HS-27A (cell line): ENCODE measurements at places on chromosomes 7 and 10.

DNA sequence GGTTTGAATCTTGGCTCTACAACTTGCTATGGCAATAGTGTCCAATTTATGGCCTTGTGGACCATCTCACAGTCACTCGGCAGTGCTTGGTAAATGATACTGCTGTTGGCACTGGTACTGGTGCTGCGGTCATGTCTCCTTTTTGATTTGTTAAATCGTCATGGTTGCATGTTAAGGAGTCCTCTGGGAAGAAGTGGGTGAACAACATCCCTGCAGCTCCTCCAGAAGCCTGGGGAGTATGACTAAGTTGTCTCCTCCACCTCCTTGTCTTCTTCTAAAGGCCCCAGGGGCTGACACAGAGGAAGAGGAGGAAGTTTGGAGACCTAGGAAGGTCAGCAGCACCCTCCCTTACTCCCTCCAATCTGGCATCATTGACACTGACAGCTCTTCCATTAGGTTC lies 8.5 kb downstream of the ITPRIP start:
- no peak for DNase-seq

DNA sequence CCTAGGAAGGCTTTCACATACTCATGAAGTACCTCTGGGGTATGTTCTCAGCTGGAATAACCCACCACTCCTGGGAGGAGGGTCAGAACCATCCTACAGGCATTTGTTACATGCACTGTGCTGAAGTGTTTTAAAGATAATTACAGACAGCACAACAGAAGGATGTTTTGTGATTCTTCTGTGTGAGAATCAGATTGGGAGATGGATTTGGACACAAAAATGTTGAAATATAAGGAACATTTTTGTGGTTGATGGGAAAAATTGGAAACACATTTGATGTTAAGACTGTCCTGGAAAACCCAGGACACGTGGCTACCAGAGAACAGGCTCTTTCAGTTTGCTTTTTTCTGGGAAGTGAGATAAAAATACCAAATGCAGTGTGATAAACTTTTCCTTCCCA lies 61.4 kb downstream of the BICC1 start:
- no peak for DNase-seq

- no peak for DNase-seq
These were observed 534.1 kb downstream of the ANKRD7 start for GRCh38 chr7:118758582-118758981.

DNA sequence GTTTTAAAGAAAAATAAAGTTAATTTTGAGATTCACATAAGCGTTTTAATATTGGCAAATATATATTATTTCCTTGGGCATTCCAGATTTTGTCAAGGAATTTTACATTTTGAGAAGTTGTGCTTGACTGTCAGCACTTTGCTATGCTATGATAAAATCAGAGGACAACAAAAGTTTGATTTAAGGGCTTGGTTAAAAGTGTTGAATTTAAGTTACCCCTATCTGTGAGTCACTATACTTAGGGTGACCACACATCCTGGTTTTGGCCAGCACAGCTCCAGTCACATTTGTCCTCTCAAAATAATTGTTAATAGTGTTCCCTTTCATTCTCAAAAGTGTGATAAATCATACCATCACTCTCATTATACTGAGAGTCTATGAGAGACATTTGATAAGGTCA lies 34.2 kb upstream of the ANK3 start:
- DNase-seq: no peak

DNA sequence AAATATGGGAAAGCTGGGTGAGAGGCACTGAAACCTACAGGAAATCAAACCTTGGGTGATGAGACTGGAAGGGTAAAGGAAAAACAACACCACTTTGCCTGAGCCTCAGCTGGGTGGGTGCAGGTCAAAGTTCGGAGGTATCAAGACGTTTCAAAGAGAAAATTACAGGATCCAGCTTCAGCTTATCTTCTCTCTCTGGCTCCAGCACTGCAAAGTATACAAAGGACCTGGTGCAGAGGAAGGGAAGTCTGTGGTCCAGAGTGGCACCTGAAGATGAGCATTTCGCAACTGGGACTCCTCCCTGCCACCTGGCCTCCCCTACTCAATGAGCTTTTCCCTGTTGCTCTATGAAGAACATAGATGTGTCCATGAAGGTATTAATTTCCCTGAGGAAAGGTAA lies 6.4 kb upstream of the FXYD4 start:
- no peak for DNase-seq

DNA sequence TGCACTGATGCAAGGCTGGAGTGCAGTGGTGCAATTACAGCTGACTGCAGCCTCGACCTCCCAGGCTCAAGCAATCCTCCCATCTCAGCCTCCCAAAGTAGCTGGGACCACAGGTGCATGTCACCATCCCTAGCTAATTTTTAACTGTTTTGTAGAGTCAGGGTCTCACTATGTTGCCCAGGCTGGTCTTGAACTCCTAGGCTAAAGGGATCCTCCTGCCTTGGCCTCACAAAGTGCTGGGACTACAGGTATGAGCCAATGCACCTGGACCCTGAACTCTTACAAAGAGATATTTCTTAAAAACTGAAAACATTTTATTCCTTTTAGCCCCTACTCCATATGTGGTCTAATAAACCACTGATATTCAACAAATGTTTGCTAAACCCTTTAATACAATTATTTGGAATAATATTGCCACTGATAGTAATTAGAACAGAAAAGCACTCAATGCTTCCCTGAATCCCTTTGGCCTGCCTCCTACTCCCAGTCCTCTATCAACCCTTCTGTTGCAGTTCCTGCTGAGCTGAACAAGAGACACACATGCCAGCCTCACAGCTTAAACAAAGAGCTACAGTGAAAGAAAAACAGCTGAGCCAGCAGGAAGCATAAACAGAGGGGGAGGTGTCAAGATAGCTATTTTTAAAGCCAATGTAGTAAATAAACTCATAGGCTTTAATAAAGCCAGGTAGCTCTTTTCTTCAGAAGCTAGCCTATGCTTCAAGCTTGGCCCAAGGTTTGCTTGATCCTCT lies 7.0 kb upstream of the GNAI1 start:
- no peak for DNase-seq

GRCh38 chr7:150972741-150973140 lies 5.4 kb downstream of the KCNH2 start:
- no peak for DNase-seq

DNA sequence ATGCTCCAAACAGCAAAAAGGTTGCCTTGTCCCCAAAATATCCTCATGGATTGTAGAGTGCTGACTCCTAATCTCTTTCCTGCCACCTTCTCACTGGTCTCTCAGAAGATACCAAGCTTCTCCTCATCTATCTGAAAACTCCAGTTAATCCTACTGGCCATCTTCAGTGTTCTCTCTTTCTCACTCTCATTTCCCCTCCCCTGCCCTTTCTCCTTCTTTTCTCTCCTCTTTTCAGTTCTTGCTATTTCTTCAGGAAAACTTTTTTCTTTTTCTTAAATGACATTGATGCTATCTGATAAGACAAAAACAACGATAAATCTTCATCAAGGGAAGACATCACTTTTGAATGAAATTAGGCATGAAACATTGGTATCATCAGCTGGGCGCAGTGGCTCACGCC lies 109.8 kb downstream of the USP6NL start:
- no peak for DNase-seq

GRCh38 chr7:30505174-30505697 lies 607 bp upstream of the GGCT start:
- DNase-seq: no peak

DNA sequence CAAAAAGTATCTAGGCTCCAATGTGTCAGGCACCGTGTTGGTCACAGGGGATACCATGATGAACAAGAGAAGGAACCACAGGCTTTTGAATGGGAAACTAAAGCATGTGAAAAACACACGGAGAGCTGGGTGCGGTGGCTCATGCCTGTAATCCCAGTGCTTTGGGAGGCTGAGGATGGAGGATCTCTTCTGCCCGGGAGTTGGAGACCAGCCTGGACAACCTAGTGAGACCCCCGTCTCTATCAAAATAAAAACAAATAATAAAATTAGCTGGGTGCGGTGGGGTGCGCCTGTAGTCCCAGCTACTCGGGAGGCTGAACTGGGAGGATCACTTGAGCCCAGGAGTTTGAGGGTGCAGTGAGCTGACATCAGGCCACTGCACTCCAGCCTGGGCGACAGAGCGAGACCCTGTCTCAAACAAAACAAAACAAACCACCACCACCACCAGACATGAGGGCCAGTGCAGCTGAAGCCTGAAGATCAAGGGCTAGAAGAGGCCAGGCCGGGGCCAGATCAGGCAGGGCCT lies 611 bp upstream of the COPS6 start:
- no peak for DNase-seq

DNA sequence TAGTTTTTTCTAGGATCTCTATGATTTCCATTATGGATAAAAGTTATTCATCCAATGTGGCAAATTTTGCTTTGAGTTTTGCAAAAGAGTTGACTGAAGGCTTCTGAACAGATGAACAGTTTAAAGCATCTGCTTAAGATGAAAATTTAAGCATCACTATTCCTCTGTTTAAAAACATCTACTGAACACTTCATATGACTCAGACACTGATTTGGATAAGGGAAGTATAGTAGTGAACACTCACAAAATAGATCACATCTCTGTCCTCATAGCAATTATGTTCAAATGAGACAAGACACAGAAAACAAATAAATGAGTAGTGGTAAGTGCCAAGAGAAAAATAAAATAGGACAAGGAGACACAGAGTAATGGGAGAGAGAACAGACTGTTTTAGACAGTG lies 157.3 kb downstream of the MBL2 start:
- no peak for DNase-seq

DNA sequence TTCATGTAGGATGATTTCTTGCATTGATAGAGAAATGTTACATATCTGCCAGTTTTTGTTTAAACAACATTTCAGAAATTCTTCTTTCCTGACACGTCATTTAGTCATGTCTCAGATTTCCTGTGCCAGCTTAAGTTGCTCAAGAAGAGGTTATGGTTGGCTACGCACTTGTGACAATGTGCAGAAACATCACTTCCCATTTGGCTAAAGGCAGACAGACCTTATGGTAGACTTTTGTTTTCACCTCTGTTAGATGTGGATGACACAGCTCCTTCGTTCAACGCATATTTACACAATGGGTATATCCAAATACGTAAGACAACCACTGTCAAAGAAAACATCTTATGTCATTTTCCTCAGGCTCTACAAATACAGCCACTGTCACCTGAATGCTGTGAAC lies 125.8 kb downstream of the DOCK4 start:
- peak; percentile 59 for DNase-seq

- no peak for DNase-seq
These were observed 234.4 kb downstream of the ANK3 start for GRCh38 chr10:60155099-60155877.

- no peak for DNase-seq
These were observed 2.0 kb upstream of the FEZF1 start for GRCh38 chr7:122306320-122307227.

DNA sequence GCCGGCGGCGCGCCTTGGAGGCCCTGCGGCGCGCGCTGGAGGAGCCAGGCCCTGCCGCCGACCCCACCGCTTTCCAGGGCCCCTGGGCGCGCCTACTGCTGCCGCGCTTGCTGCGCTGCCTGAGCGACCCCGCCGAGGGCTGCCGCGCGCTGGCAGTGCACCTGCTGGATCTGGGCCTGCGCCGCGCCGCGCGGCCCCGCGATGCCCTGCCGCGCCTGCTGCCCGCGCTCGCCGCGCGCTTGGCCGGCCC lies 280 bp downstream of the DNAAF5 start:
- no peak for DNase-seq

DNA sequence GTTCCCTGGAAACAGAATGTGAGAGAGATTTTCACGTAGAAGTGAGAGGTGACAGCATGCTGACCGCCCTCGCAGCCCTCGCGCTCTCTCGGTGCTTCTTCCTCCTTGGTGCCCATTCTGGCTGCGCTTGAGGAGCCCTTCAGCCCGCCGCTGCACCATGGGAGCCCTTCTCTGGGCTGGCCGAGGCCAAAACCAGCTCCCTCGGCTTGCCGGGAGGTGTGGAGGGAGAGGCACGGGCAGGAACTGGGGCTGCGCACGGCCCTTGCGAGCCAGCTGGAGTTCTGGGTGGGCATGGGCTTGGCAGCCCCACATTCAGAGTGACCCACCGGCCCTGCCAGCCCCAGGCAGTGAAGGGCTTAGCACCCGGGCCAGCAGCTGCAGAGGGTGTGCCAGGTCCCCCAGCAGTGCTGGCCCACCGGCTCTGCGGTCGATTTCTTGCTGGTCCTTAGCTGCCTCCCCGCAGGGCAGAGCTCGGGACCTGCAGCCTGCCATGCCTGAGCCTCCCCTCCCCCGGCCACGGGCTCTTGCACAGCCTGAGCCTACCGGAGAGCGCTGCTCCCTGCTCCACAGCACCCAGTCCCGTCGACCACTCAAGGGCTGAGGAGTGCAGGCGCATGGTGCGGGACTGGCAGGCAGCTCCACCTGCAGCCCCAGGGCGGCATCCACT lies 888.7 kb upstream of the ZWINT start:
- no peak for DNase-seq

DNA sequence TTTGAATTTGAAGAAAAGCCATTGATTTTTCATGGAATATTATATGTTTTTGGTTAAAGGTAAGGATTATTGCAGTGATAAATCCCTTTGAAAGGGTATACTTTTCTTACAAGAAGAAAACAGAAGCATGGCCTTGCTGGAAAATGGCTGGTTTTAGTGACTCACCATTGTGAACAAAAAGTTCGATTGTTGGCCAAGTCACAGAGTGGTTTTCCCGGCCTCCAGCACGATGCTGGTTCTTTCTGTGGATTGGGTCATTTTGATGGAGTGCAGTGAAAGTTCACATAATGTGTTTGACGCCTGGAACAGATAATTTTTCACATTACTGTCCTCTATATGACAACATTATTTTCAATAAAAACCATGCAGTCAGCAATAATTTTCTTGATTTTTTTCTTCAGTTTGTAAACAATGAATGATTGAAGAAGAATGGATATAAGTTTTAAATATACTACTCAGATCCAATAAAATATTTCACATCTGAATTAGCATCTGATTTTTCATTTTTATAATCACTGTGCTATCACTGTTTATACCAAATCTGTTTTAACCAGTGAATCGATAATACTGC lies 60.9 kb downstream of the RBM20 start:
- DNase-seq: no peak

DNA sequence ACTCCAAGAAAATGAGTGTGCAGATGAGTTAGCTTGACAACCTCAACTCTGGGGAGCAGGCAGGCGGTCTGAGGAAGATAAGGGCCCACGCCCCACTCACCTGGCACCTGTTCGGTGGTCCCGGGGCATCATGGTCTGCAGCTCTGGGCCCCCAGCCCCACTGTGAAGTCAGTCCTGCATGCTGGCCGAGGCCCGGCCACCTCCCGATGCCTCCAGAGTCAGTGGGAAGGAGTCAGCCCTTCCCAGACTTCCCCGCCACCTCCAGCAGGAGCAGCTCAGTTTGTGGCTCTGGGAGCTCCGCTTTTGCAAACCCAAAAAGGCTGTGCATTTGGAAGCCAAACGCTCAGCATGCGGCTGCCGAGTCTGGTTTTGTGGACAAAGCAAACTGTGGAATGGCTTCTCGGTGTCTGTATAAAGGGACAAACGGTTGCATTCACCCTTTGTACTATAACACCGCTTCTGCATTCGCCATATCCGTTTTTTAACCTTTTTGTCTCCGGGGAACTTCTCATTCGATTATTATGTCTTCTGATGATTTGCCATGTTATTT lies 167.3 kb downstream of the CCDC3 start:
- DNase-seq: no peak
